ENCODE measurements at places on chromosomes 12 and 14.

DNA sequence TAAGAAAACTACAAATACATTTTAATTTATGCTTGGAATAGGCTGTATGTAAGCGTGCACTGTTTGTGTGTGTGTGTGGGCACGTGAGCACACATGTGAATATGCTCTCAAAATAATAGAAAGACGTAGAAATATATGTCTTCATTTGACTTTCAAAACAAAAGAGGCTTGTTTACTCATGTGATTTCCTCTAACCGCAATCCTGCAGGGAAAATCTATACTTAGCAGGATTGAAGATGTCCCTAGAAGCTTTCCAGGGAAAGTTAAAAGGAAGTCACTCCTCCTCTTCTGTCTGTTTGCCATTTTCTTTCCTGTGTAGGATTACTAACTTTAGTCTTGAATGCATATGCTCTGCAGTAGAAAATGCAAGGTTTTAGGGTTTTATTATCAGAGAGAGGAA, 404.7 kb downstream of the MDGA2 start:
- DNase-seq, result no peak

GRCh38 chr14:51806026-51807023, 54.1 kb upstream of the GNG2 start:
- DNase-seq, result no peak

- peak; percentile 71 for DNase-seq
These were observed 206.2 kb downstream of the PPM1H start for GRCh38 chr12:62728741-62729140.

GRCh38 chr12:526089-526488, 66.3 kb downstream of the B4GALNT3 start:
- peak; percentile 62 for DNase-seq

GRCh38 chr12:25959071-25959961, 834 bp downstream of the RASSF8 start:
- DNase-seq, result peak; percentile 10

- DNase-seq, result no peak
These were observed 29.3 kb downstream of the NELL2 start for GRCh38 chr12:44846826-44847225.

DNA sequence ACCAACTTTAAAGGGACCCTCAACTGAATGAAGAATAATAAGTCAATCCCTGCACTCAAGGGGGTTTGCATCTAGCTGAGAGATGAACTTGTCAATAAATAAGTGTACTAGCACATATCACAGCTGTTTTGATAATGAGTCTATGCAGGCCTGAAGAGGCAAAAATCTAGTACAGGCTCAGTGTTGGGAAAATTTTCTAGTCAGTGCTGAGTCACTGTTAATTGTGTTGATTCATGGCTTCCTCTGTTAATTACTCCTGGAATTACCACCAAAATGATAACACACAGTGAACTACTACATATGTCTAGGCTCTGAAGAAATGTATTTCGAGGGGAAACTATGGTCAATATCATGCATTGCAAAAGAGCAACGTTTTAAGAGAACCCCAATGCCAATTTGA, 18.9 kb downstream of the SNRPF start:
- no peak for DNase-seq

GRCh38 chr14:82872494-82872893, 1338.8 kb upstream of the SEL1L start:
- DNase-seq, result no peak

- no peak for DNase-seq
These were observed at the start of gene GMPR2 for GRCh38 chr14:24232645-24233537. GMPR2 (plus strand) TSS chr14:24232929; CDS start chr14:24233254, 325 bp downstream.

DNA sequence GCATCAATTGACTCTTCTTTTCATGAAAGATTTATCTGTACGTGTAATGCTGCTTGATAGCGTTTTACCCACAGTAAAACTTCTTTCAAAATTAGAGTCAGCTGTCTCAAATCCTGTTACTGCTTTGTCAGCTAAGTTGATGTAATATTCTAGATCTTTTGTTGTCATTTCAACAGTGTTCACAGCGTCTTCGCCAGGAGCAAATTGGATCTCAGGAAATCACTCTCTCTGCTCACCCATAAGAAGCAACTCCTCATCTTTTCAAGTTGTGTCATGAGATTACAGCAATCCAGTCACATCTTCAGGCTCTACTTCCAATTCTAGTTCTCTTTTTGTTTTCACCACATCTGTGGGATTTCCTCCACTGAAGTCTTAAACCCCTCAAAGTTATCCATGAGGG, 9.5 kb downstream of the PCNX1 start:
- peak; percentile 41 for DNase-seq

- no peak for DNase-seq
These were observed 175.7 kb downstream of the C12orf50 start for GRCh38 chr12:87853448-87854003.

GRCh38 chr12:65800937-65801336, 23.3 kb upstream of the HMGA2 start:
- no peak for DNase-seq

DNA sequence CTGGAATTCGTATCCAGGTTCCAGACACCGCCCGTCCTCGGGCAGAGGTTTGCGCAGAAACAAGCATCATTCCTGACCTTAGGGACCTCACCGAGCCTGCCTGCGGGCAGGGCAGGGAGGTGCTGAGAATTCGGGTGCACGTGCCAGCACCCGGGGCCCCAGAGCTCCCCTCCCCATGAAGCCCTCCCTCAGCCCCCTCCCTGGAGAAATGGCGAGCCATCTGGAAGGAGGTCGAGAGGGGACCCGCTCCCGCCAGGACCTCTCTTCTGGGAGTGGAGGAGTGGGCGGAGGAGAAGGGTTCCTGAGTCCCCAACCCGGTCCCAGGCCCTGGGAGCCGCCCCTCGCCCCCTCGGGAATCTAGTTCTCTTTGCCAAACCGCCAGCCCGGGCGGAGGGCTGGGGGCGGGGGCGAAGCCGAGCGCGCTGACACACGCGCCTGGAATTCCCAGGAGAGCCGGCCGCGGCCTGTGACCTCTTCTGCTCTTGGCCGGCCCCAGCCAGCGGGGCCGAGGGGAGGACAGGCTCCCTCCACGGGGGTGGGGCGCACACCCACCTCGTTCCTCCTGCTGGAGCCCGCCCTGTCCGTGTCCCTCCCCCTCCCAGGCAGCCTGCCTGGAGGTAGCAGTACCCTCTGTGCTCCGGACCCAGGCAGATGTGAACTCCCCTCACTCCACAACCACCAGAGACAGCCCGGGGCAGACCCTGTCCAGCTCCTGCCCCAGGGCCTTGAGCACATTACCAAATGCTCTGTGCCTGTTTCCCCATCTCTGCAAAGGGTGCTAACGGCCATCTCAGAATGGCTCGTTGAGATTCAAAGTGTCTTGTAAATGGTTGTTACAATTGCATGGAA, 23.0 kb upstream of the GPR132 start:
- no peak for DNase-seq

GRCh38 chr14:69105326-69105725, 47.6 kb downstream of the DCAF5 start:
- no peak for DNase-seq

DNA sequence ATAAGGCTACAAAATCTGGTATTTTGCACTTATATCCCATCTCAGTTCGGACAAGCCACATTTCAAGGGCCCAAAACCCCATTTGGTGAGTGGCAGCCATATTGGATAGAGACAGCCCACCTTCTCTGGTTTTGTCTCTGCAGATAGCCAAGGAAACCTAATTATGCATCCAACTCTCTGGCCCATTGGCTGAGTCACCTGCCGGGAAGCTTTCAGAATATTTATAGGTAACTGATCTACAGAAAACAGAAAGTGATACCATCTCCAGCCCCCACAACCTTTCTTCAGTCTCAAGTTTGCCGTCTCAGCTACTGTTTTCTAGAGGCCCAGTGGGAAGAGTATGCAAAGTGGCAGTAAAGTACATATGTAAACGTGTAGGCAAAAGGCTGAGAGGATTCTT, 33.7 kb upstream of the PPP1CC start:
- DNase-seq, result no peak

DNA sequence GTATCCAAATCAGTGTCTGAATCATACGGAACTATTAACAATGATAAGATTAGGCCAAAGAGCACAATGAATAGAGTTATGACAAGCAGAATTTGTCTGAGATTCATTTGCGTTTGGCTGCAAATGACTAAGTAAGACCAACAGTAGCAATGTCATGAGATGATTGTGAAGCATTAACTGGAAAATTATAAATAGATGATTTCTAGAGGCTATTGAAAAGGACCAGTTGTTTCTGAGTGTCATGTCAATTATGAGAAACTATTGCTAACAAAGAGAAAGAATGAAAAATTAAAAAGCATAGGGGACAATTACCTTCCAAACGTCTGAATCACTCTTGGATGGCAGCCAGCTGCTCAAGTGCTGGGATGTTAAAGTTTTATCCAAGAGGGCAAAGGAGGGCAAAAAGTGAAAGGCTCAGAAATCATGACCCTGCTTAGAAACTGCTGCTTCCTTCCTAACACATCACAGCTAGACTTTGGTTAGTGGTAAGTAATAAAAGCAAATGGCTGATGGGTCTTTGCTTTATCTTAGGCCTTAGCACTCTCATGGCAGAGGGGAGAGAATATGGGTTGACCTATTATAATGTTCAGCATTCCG, 89.0 kb downstream of the AKAP6 start:
- no peak for DNase-seq

GRCh38 chr12:113114447-113115178, 20.9 kb downstream of the RASAL1 start:
- no peak for DNase-seq

GRCh38 chr14:97513891-97514290, 716.7 kb downstream of the VRK1 start:
- DNase-seq, result no peak

DNA sequence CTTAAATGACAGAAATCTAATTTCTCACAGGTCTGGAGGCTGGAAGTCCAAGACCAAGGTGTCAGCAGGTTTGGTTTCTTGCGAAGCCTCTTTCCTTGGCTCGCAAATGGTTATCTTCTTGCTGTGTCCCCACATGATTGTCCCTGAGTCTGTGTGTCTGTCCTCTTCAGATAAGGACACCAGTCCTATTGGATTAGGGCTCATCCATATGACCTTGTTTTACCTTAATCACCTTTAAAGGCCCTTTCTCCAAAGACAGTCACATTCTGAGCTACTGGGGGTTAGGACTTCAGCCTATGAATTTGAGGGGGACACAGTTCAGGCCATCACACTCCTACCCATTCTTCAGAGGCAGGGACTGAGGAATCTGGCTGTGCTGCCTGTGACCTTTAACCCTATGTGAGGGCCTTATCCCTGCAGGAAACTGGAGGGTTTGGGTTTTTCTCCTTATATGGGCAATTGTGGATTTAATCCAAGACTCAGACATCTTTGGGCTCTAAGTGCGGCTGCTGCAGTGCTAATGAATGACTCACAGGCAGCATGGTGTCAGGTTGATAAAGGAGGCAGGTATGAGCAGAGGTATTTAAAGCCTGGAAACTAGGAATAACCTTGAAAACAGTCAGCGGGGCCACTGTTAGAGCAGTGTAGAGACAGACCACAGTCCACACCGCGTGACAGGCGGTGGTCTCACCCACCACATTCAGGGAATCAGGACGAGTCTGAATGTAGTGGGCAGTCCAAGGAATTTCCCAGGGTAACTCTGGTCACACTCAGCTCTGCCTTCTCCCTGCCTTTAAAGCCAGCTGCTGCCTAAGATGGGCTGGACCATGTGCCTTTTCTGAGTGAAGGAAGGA, 10.2 kb downstream of the TPCN1 start:
- DNase-seq, result no peak

- no peak for DNase-seq
These were observed 171.7 kb downstream of the PHLDA1 start for GRCh38 chr12:75859868-75860267.

DNA sequence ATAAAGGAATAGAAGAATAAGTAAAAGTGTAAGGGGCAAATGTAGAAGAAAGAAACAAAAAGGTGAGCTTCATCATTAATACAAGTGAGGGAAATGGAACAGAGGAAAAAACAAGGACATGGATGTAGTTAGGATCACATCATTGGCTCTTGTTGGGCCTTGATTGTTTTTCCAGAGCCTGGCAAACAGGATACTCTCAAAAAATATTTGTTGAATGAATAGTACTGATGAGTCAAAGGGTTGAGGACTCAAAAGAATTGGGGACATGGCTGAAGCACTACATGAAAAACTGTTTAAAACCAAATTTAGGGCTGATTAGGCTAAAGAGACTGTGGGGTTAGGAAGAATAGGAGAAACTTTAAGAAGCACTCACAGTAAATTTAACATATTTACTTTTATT, 11.4 kb upstream of the SRP54 start:
- no peak for DNase-seq

DNA sequence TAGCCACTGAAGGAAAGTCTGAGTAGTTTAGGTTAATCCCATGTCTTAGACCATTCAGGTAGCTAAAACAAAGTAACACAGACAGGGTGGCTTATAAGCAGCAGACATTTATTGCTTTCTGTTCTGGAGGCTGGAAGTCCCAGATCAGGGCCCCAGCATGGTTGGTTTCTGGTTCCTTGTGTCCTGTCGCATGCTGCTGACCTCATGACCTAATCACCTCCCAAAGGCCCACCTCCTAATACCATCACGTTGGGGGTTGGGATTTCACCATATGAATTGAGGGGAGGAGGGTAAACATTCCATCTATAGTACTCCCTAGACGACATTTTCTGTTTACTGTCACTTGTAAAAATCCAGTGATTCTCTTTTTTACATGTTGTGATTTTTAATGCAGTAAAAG, 148.6 kb downstream of the FBXL14 start:
- no peak for DNase-seq

DNA sequence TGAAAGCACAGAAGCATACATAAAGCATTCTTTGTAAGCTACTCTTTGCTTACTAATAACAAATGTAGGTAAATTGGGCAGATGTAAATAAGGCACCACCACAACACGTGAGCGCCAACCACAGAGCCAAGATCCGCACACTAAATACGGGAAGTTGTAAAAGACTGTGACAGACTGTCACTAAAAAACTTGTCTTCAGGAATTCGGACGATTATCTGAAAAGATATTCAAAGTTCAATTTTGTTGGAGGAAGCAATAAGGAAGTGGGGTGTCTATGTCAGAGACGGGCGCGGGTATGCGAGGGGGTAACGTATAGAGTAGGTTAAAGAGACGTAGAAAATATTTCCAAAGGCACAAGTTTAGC, 1.5 kb upstream of the HSP90B1 start:
- DNase-seq, result peak; percentile 52
